ENCODE measurements at places on chromosomes 7 and 10.

DNA sequence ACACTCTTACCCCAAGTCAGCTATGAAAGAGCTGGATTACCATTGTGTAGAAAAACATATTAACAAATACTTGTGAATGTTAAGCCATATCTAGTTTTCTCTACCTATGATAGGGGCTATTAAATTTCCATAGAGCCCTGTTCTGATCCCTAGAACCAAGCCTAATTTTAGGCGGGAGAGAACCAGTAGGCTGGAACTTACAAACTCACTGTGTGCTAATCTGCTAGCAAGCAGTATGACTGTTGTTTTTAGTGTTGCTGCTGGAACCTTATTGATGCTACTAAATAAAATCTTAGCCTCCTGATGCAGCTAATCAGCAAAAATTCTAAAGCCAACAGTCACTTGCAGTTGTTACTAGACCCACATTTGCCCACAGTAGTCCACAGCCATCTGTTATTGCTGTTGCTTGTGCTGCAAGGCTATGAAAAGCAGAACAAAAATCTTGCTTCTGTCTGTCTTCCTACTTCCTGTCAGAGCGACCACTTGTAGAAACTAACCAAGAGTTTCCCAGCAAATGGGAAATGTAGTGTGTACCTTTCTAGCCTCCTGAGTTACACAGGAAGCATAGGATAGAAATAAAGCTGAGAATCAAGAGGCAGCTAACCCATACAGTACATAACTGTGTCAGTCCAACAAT is 368.4 kb downstream of the ARL4A start:
- no peak for DNase-seq

GRCh38 chr10:85036661-85037060 is 708.3 kb downstream of the CCSER2 start:
- no peak for DNase-seq

- no peak for DNase-seq
These were observed 114.1 kb upstream of the MACROH2A2 start for GRCh38 chr10:69938541-69938991.

GRCh38 chr7:26071622-26072456 is 80.2 kb upstream of the NFE2L3 start:
- DNase-seq, result no peak

DNA sequence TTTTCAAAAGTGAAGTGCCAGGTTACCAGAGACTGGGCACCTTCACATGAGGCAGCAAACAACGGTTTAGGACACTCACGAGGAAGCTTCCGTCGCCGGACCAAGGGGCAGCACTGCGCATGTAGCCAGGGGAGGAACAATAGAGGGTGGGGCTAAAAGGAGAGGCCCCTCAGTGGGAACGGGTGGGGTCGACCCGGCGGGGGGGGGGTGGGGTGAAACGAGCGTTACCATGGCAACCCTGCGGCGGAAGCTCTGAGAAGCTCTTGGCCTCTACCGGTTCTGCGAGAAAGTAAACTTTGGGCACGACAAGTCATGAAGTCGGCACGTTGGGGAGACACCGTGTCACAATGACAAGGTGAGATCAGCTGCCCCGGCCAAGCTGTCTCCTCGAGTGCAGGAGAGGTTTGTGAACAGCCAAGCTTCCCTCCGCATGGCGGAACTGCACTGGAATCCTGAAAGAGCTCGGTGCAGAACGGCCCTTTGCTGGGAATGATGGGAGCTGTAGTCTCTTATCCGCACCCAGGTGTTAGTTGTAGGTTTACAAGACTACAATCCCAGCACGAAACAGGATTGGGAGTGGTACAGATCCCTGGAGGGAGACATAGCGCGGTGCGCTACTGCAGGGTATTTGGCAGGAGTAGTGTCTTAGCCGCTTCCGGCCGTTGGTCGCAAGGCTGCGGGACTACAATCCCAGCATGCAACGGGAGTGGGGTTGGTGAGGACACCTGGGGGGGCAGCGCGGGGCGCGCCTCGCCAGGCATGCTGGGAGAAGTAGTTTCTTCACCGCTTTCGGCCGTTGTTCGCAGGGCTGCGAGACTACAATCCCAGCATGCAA is 72.8 kb upstream of the ZNF722 start:
- peak; percentile 96 for DNase-seq

DNA sequence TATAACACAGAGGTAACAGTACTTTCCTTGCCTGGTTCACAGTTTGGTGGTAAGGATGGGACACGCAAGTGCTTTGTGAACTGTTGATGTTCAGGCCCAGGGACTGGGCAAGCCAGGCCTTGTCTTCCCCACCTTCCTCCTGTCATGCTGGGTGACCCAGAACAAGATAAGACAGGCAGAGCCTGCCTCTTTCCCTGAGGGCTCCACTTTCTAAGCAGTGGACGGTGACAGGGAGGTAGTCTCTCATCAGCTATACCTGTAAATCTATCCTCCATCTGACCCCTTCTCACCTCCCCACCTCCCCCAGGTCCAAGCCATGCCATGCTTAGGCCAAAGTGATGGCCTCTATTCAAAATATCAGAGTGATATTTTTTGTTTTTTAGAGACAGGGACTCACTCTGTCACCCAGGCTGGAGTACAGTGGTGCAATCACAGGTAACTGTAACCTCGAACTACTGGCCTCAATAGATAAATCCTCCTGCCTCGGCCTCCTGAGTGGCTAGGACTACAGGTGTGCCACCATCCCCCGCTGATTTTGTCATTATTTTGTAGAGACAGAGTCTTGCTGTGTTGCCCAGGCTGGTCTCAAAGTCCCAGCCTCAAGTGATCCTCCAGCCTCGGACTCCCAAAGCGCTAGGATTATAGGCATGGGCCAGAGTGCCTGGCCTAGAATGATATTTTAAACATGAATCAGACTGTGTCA is 42.8 kb downstream of the PDLIM1 start:
- DNase-seq, result no peak

- DNase-seq, result no peak
These were observed 36.0 kb upstream of the PAX2 start for GRCh38 chr10:100709146-100710082.

DNA sequence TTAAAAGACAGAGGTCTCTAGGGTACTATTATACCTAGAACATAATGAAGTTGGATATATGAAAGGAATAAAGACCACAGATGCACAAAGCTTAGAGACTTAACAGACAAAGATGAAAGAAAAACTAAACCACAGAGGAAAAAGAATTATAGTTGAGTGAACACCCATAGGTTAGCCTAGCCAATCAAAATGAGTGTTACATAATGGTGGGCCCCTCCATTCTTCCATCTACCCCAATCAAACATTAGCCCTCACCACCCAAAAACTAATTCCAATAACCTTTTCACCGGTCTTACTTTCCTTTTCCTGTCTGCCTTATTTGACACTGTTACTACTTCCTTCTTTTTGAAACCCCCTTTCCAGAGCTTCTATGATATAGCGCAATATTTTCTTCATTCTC is 130.1 kb downstream of the ELMO1 start:
- DNase-seq, result no peak

DNA sequence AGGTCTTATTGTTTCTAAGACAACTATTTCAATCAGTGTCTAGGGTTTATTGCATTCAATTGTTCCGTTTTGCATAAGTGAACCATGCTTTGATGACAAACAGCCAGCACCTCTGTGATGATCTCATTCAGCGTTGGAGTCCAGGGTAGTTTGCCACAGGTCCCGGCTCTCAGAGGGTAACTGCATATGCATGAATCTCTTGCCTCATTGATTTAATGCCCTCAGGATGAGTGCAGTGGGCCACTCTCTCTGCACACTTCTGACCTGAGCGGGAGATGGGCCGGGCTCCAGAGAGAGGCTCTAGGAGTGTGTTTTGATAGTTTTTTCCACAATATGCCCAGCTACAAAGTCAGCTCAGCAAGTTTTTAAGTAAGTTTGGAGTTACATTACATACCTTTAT is 83.9 kb downstream of the HECW1 start:
- DNase-seq, result no peak

GRCh38 chr10:34638406-34639054 is 176.6 kb downstream of the PARD3 start:
- peak; percentile 83 for DNase-seq

- DNase-seq, result no peak
These were observed 50.0 kb downstream of the RAB11FIP2 start for GRCh38 chr10:117996709-117997108.

- peak; percentile 73 for DNase-seq
These were observed 65.3 kb downstream of the PDIA4 start for GRCh38 chr7:148962823-148963582.

- DNase-seq, result no peak
These were observed 647.0 kb downstream of the KCNMA1 start for GRCh38 chr10:76990561-76990960.

All from mucosa of gallbladder (tissue), 1 donor.